Dorsolateral prefrontal cortex (tissue), 122 donors: ENCODE measurements at places on chromosomes 3 and 15.
A peak's percentile ranks its signal among the peaks of the same experiment; 100 is the strongest.

- no peak for DNase-seq
These were observed 513.1 kb upstream of the CBLB start for GRCh38 chr3:106381939-106382335.

- DNase-seq = no peak
These were observed 58.8 kb downstream of the SLCO3A1 start for GRCh38 chr15:91912336-91912735.

- DNase-seq = no peak
These were observed 14.6 kb downstream of the NEK4 start for GRCh38 chr3:52756141-52756540.

GRCh38 chr3:41222501-41222900, 23.2 kb downstream of the CTNNB1 start:
- no peak for DNase-seq

GRCh38 chr15:82047453-82048400, 1.9 kb upstream of the MEX3B start:
- no peak for DNase-seq

GRCh38 chr3:14522129-14522691, 17.9 kb downstream of the GRIP2 start:
- peak; percentile 18 for DNase-seq

- DNase-seq = no peak
These were observed 45.3 kb upstream of the PPP4R2 start for GRCh38 chr3:72951259-72951722.

GRCh38 chr3:190261015-190261414, 61.2 kb downstream of the CLDN1 start:
- DNase-seq = no peak

DNA sequence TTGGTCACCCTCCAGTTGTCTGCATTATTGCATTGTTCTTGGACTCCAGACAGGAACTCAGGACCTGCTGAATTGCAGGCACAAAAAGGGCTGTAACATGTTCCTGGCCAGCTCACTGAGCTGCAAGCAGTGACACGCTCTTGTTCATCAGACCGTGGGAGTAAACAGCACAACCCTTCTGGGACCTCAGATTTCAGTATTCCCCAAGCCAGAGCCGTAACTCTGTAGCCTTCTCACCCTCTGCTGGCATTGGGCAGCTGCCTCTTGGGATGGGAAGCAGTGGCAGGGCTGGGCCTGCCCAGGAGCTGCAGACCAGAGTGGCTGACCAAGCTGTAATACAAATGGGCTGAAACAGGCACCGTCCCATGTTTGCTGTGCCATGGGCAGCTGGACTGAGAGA, 607.1 kb upstream of the BCHE start:
- no peak for DNase-seq

GRCh38 chr15:61892140-61892539, 168.1 kb downstream of the VPS13C start:
- no peak for DNase-seq

DNA sequence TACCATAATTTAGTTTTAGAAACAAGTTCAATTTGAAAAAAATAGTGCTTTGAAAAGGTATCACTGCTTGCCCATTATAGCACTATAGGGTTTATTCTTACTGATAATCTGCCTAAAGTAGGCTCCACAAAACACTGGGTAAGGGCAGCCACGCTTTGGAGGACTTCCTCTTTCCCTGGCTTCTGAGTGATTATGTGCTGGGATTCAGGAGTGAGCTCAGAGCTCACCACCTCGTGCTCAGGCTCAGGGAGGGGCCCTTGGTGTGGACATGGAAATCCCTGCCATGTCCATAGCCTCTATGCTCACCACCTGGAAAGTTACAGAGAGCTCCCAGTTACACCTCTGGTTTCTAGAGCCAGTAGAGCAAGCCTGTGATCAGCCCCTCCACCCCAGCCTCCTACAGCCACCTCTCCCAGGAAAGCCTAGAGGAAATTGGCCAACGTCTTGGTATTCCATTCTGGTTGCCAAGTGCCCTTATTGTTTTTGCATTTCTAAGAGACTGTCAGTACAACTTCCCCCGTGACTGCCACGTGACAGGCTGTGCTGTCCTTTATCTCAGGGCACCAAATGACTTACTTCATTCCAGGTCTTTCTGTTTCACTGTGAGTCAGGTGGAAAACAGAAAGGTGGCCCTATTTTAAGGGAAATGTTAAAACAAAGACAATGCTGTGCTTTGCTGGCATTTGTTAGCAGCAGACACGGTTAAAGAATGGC, 316.0 kb downstream of the RORA start:
- no peak for DNase-seq

DNA sequence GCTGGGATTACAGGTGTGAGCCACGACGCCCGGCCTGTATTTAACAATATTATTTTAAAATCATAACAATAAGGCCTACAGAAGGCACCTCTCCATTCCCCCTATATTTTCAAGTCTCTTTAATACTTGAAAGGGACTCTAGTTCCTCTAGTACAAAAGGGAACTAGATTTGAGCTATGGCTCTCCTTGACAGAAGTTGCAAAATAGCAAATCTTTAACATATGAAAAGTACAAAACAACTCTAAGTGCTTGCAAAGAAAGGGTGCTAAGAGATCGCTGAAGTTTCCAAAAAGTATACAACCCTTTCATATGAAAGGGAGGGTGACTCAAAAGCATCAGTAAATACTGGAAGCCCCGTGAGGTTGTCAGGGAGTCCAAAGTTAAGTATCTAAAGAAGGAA, 23.8 kb downstream of the AP3S2 start:
- DNase-seq = no peak

DNA sequence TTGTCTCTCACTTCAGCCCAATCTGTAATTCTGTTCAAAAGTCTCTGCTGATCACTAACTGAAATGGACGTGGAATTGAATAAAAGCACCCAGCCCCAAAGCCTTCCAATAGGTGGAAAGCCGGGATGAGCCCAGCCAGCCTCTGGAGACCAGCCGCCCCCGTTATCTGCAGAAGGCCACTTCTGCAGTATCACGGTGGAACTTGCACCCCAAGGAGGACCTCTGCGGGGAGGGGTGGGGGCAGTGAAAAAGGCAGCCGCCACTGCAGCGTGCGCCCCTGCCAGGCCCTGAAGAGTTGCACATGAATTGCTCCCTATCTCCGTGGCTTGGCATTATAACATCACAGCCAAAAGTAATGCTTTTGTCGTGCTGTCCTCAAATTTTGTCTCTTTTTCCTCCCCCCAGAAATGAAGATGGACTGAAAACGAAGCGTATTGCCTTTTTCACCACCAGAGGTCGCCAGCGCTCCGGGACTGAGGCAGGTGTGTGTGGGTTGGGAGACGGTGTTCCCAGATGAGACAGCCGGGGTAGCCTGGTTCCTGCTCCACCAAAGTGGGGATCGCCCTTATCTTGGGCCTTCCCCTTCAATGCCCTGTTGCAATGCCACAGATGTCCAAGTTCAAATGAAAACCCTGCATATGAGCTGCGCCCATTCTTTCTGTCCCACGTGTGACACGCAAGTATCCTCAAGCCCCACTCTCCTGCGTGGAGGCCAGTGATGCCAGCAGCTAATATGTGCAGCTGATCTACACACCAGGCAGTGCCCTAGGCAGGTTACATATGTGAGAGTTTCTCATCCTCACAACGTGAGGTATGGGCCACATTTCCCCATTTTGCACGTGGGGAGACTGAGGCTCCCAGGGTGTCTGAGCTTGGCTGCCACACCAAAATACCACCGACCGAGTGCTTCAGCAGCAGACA, 96.0 kb downstream of the LRRK1 start:
- DNase-seq = peak; percentile 69

DNA sequence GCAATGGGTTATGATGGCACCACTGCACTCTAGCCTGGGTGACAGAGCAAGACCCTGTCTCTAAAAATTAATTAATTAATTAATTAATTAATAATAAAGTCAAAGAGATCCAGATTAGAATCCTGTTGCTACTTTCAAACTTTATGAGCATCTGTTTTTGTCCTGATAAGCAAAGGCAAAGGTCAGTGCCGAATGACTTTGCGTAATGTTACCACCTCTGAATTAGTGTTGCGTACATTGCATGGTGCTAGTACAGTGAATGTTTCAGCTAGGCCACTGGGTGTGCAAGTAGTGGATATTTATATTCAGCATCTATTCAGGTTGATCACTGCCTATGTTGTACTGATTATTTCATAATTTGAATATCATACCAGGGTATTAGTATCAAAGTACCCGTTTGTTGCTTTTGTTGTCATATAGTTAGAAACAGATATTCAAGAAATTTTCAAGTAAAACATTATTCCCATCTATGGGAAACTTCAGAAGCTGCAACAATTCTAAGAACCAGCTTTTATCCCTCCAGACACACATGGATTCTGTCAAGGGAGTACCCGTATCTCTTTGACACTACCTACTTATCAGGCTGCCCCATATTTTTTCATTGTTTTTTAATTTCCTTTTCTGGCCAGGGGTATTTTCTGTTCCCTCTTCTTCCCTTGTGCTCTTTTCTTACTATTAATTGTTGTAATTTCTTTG, 127.1 kb upstream of the GRM7 start:
- no peak for DNase-seq

GRCh38 chr3:96622878-96623277, 191.5 kb upstream of the EPHA6 start:
- DNase-seq = no peak

DNA sequence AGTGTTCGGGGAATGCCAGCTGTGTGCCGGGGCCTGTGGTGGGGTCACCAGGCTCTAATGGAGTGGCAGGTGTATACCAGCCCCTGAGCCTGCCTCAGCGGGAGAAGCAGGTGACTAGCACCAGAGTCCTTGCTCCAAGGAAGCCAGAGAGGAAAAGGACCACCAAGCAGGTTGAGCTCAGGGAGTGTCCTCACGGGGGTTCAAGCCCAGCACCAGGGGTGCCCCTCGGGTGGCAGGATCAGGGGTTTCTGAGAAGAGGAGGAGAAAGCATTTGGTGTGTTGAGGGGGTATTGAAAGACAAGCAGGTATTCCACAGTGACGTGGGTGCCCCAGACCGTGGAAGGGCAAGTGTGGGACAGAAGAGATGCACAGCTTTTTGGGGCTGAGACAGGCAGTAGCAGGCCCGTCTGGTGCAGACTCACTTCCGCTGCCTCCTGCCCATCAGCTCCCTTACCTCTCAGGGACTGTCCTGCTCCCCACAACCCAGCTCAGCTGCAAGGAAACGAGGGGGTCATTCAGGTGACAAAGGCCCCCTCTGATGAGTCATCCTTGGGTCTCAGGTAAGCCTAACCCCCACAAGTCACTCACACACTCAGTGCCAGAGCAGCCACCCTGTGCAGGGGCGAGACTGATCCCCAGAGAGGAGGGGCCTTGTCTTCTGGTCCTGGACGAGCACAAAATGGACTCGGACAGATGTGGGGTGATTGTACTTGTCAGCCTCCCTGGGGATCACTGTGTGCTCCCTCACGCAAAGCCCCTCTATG, 21.4 kb upstream of the POC1A start:
- no peak for DNase-seq

GRCh38 chr15:56892659-56893363, 25.6 kb upstream of the TCF12 start:
- DNase-seq = no peak

GRCh38 chr3:143001369-143002082, at the start of gene U2SURP:
TSS of gene U2SURP (plus strand) at chr3:143001570. CDS start at chr3:143001629, 59 bp downstream.
- DNase-seq = peak; percentile 96

DNA sequence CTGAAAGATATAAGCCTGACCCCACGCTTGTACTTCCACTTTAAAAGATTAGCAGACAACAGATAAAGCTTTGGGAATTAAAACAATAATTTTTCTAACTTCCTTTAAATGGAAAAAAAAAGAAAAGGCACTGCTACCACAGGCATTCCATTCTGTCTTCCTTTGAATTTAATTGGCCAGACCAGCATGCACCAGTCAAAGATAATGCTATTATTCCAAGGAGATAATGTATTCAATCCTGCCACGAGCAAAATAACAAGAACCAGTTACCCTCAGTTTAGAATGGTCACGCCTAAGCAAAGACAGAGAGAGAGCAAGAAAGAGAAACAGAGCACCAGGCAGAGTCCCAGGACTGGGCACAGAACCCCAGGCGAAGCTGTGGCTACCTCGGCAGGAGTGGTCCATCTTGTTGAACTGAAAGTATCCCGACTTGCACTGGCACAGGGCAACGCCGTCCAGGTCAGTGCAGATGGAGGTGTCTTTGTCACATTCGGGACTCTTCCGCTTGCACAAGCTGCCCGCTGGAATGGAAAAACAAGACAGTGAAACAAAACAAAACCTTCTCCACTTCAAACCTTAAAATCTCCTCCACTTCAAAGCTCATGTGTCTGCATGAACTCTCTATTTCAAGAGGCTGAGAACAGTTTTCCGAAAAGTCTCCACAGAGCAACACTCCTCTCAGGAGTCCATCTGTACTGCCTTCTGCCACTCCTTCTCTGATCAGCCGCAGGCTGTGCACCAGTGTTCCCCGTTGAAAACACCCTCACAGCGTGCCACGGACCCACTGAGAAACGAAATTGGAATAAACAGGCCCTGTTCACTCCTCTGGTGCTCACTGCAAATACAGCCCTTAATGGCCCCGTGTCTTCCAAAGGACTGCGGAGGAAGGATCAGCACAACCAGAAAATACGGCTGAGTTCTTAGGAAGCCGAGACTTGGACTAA, 58.2 kb downstream of the HEG1 start:
- DNase-seq = no peak

DNA sequence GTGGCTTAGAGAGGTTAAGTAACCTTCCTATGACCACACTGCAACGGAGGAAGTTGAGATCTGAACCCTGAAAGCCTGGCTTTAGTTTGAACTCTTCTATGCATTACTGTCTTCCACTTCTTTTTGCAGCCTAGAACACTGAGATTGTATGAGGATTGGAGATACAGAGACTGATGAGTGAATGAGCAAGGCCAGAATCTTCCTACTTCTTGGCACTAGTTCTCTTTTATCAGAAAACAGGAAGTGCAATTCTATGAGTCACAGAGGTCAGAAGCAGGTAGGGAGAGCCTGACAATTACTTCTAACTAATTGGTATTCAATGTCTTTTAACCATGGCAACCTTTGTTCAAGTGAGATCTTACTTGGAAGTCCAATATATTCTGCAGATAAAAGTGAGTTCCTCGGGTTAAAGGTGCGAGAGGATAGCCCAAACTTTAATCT, 219.0 kb downstream of the SHQ1 start:
- DNase-seq = no peak

GRCh38 chr3:194485881-194486539, 792 bp downstream of the ATP13A3 start:
- DNase-seq = no peak

- DNase-seq = no peak
These were observed 12.7 kb upstream of the CPA3 start for GRCh38 chr3:148852271-148852992.

DNA sequence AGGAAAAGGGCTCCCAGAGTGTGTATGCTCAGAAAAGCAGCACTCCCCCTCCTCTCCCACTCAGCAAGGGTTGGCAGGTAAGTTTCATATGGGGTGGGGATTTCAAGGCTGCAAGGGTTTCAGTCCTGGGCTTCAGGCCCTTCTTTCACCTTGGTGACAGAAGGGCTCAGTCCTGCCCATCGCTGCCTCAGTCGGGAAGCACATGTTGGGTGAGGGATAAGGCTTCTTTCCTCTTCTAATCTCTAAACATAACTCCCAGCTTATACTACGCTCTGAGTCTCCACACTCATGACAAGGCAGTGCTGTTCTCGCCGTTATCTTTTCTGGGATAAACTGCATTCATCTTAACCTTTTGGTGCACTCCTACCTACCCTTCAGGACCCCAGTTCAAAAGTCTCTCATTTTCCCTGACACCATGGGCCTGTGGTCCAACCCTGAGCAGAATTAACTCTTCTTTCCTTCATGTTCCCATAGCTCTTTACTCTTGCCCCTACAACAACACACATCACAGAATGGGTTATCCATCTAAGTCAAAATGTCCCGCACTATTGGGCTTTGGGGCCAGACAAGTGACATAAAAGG, 17.0 kb downstream of the RAB43 start:
- DNase-seq = no peak

- DNase-seq = no peak
These were observed 28.5 kb downstream of the TMEM212 start for GRCh38 chr3:171871392-171872274.

- no peak for DNase-seq
These were observed 60.2 kb downstream of the NPTN start for GRCh38 chr15:73573037-73573436.
